ENCODE measurements at places on chromosomes 11 and 22. TPM values are rescaled to one million over a fixed set of nuclear protein-coding genes. Genes with fewer than 3 reads are reported as not detected.

Gene LDHAL6A
- 0.07 TPM for total RNA-seq

Gene GAB4
- not detected for total RNA-seq

Gene DRICH1
- 0.98 TPM for total RNA-seq

Gene C11orf97
- not detected for total RNA-seq

All from T-helper 1 cell treated with Interleukin-12 subunit alpha and Interleukin-12 subunit beta and Interleukin-4 antibody, amounts not matched to agents 30 ng/mL and 1 ng/mL, for 36 hours (primary cell).